ENCODE measurements at places on chromosomes 5 and 9. TPM values are rescaled to one million over a fixed set of nuclear protein-coding genes. Genes with fewer than 3 reads are reported as not detected.

DNA sequence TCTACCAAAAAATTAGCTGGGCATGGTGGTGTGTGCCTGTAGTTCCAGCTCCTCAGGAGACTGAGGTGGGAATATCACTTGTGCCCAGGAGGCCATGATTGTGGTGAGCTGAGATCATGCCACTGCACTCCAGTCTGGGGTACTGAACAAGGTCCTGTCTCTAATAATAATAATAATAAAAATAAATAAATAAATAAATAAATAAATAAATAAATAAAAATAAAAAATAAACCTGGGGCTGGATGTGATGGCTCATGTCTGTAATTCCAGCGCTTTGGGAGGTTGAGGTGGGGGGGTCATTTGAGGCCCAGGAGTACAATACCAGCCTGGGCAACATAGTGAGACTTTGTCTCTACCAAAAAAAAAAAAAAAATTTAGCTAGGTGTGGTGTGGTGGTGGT lies 113.7 kb downstream of the ARHGEF28 start:
- DNase-seq = no peak

- no peak for DNase-seq
These were observed 7.6 kb downstream of the ARPC5L start for GRCh38 chr9:124869466-124869985.

Gene TMEM232
- 1.0 TPM for polyA plus RNA-seq

DNA sequence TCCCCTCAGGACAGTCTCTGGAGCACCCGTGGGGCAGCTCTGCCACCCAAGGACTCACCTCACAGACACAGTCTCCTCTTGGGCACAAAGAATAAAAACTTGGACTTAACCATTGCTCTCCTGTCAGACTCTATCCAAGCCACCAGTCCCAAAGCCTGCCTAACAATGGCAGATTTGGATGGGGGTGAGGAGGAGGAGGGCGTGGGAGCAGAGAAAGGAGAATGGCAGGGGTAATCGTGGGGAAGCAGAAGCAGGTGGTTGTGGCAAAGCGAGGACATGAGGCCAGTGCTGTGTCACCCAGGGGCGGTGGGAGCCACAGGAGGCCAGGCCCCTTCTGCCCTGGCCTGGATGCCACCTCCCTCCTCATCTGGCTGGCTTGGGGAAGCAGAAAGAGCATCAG lies 5.5 kb upstream of the FAM163B start:
- no peak for DNase-seq

DNA sequence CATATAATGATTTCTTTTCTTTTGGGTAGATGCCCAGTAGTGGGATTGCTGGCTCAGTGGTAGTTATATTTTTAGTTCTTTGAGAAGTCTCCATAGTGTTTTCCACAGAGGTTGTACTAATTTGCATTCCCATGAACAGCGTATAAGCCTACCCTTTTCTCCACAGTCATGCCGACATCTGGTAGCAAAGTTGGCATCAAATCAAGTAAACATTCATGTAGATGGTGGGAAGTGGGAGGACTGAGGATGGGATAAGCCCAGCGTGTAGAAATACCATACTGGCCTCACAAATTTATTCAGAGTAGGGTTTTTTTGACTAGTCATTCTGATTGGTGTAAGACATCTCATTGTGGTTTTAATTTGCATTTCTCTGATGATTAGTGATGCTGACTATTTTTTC lies 115.4 kb downstream of the EGFLAM start:
- DNase-seq = no peak

- DNase-seq = no peak
These were observed 183.5 kb upstream of the ACO1 start for GRCh38 chr9:32200896-32201295.

Measured in hindlimb muscle (tissue), 1 donor.